ENCODE measurements at places on chromosomes 3 and 15.

GRCh38 chr3:66066963-66067617 lies 28.4 kb upstream of the MAGI1 start:
- no peak for DNase-seq

DNA sequence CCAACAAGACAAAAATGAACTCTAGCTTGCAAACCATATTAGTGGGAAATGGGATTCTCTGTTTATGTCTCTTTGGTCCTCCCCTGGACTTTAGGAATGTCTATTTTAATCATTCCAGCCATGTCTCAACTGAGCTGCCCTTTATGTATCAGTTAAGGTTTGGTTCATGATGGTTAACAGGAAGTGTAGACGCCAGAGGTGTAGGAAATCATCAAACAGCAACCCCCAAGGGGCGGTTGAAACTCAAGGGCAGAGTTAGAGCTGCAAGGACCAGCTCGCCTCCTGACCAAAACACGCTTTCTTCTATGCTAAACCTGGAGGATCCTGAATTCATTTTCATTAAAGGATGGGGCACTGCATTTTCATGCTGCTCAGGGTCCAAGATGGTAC lies 53.7 kb upstream of the HEG1 start:
- DNase-seq = no peak

GRCh38 chr3:45965653-45966052 lies 22.4 kb downstream of the CXCR6 start:
- no peak for DNase-seq

DNA sequence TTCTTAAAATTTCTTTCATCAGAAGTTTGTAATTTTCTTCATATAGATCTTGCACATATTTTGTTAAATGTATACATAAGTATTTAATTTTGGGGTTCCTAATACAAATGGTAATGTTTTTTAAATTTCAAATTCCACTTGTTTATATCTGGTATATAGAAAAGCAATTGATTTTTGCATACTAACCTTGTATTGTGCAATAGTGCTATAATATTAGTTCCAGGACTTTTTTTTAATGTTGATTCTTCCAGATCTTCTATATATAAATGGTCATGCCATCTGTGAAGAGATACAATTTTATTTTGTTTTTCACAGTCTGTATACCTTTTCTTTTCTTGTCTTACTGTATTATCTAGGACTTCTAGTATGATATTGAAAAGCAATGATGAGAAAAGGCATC lies 665.0 kb downstream of the OTOL1 start:
- DNase-seq = no peak

DNA sequence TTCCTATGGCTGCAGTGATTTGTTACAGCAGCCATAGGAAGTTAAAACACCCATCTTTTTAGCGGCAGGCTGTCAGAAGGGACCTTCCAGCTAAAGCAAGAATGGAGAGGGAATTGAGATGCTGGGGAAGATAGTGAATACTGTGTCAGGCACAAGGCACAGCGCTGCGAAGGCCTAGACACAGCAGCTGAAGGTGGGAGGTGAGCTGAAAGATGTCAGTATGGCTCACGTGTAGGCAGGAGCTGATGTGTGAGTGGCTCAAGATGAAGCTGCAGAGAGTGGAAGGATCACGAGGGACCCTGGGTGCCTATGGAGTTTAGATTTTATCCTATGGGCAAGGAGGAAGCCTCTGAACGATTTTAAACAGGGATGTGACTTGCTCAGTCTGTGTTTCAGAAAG lies 44.3 kb downstream of the NMNAT3 start:
- no peak for DNase-seq

GRCh38 chr3:5181469-5182141 lies 5.9 kb upstream of the EDEM1 start:
- no peak for DNase-seq

DNA sequence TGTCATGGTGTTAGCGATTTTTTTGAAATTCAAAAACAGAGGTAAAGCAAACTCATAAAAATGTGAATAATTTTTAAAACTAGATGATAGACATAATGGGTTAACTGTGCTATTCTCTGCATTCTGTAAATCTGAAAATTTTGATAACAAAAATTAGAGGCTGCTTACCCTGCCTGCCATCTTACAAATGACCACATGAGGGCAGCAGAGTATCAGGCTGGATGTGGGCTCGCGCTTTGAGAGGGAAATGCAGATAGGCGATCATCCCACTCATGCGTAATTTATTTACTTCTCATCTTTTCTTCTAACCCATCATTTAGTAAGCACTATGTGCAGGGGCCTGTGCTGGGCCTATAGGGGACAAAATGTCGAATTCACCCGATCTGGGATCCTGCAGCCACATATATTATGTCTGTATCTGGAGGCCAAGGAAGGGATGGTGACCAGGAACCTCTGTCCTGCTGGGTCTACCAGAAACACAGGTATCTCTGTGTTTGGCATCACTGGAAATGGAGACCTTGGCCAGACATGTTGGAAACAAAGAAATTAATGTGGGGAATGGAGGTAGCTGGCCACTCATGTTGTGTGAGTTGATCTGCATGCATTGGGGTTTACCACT lies 7.8 kb upstream of the RAD18 start:
- peak; percentile 65 for DNase-seq

GRCh38 chr3:52537726-52538421 lies 1.5 kb downstream of the UQCC5 start:
- no peak for DNase-seq

- DNase-seq = no peak
Measured at GRCh38 chr3:55453886-55454496, 33.1 kb downstream of the WNT5A start.

GRCh38 chr3:173055228-173055933 lies 85.7 kb downstream of the SPATA16 start:
- no peak for DNase-seq

DNA sequence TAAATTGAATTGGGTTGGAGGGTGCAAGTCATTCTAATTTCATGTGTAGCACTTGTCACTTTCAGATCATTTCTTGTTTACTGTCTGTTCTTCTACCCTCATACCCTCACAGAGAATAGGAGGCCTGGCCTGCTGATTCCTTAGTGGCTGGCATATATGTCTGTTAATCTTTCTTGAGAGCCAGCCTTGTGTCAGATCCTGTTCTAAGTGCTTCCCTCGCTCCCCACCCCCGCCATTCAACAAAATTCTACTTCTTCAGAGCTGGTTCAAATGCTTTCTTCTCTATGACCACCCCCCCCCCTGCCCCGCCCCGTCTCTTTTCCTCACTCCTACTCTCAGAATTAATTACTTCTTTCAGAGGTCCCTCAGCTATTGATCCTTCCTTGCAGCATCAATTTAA lies 1.5 kb upstream of the U2SURP start:
- DNase-seq = peak; percentile 9

GRCh38 chr3:56207922-56208321 lies 260.3 kb downstream of the ERC2 start:
- no peak for DNase-seq

GRCh38 chr15:77838595-77838994 lies 205.9 kb upstream of the LINGO1 start:
- DNase-seq = no peak

- no peak for DNase-seq
Measured at GRCh38 chr3:174387736-174388135, 471.4 kb upstream of the NAALADL2 start.

Measured in SW 1271 (cell line).